Kidney epithelial cell (primary cell): ENCODE measurements at places on chromosomes 12 and 14. TPM values are rescaled to one million over a fixed set of nuclear protein-coding genes. Genes with fewer than 3 reads are reported as not detected.

RFLNA gene
- 0.48 and 0.54 TPM in 2 replicates for total RNA-seq

PDZRN4 gene
- 0.07 TPM in 1 of 2 replicates, not detected in the other for total RNA-seq

RNASE3 gene
- total RNA-seq: not detected in 2 replicates

ATF7IP gene
- 23.4 and 28.5 TPM in 2 replicates for total RNA-seq

GALNT9 gene
- total RNA-seq: 1.5 and 9.4 TPM in 2 replicates

OR4K14 gene
- total RNA-seq: not detected in 2 replicates

BEGAIN gene
- 3.2 and 9.3 TPM in 2 replicates for total RNA-seq
